ENCODE measurements at places on chromosomes 12 and 14. TPM values are rescaled to one million over a fixed set of nuclear protein-coding genes. Genes with fewer than 3 reads are reported as not detected.

- H3K27ac ChIP-seq: no peak overlapping the region
- peak; percentile 35 for DNase-seq
- H3K36me3 ChIP-seq: no peaks in the 10 kb centered on the region
- no peak overlapping the region for H3K4me3 ChIP-seq
Observed at GRCh38 chr12:102769323-102769916, 147.6 kb downstream of the PAH start.

DNA sequence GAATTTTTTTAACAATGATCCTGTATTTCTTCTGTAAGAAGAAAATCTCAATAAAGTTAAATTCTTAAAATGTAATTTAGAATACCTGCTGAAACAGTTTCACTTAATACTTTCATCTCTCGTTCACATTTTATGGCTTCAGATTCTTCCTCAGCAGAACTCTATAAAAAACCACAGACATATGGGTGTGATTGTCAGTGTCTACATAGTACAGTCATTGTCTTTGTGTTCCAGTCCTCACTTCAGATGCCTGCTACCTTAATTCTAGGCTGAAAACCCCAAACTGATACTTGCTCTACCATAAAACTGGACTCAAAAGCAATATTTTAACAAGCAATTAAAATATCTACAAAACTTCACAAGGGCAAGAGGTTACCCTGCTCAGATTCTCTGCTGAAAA, 71.8 kb downstream of the DNAI7 start:
- no peak overlapping the region for H3K27ac ChIP-seq
- H3K4me3 ChIP-seq: no peak overlapping the region
- H3K4me1 ChIP-seq: no peaks in the 10 kb centered on the region
- no peaks in the 10 kb centered on the region for H3K36me3 ChIP-seq
- H3K27me3 ChIP-seq: no peaks in the 10 kb centered on the region

DNA sequence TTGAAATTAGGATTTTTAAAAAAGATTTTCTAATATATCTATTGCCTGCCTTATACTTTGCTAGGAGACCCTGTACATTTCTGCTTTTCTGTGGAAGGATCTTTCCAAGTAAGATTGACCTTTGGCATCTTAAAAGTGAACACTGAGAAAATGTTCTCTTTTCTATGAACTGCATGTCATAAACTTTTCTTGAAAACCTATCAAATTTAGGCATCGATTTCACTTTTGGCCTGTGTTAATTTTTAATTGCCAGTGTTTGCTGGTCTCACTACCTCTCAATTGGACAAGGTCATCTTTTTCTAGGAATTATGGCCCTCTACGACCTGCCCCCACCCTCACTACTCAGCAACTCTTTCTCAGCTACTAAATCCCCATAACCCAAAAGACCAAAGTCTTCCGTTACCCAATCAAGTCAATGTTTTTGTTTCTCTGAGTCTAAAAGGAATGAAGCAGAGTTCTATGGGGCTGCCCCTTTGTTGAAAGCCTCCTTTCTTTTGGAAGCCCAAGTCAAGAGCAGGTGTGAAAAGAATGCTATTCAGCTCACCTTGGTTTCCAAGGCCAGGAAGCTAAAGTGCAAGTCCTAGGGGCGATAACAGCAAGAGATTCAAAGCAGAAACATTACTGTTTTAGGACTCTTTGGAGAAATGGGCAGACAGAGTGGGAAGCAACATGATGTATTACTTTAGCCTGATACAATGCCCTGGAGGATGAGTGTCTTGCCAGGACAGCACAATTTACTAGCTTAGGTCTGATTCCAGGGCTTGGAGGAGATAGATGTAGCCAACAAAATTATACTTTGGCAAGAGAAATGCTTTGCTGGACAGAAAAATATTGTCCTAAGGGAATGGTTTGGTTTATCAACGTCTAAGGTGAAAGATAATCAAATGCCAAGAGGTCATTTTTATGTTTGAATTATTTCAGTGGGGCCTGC, 55.0 kb downstream of the IGF1 start:
- H3K36me3 ChIP-seq: no peaks in the 10 kb centered on the region
- DNase-seq: no peak
- H3K4me1 ChIP-seq: peaks cover 11% of the 10 kb centered on the region
- no peak overlapping the region for H3K4me3 ChIP-seq

- peaks cover 34% of the 10 kb centered on the region for H3K4me1 ChIP-seq
- peak overlapping the region; percentile 14 for H3K27ac ChIP-seq
- peaks cover 57% of the 10 kb centered on the region for H3K36me3 ChIP-seq
Observed at GRCh38 chr14:99441157-99441870, 39.3 kb downstream of the SETD3 start.

- H3K27me3 ChIP-seq: no peaks in the 10 kb centered on the region
- H3K4me3 ChIP-seq: no peak overlapping the region
- no peaks in the 10 kb centered on the region for H3K4me1 ChIP-seq
- no peak for DNase-seq
- no peaks in the 10 kb centered on the region for H3K36me3 ChIP-seq
- no peak overlapping the region for H3K27ac ChIP-seq
Observed at GRCh38 chr12:87427770-87428169, 601.4 kb downstream of the C12orf50 start.

- no peak overlapping the region for H3K27ac ChIP-seq
- H3K4me3 ChIP-seq: no peak overlapping the region
- H3K36me3 ChIP-seq: peaks cover 26% of the 10 kb centered on the region
- H3K4me1 ChIP-seq: peaks cover 56% of the 10 kb centered on the region
Observed at GRCh38 chr12:54277823-54278276, 2.1 kb downstream of the CBX5 start.

- no peak for DNase-seq
- no peaks in the 10 kb centered on the region for H3K4me1 ChIP-seq
- H3K27ac ChIP-seq: no peak overlapping the region
Observed at GRCh38 chr12:95321516-95322246, 104.1 kb downstream of the VEZT start.

- DNase-seq: no peak
- H3K36me3 ChIP-seq: no peaks in the 10 kb centered on the region
- H3K27ac ChIP-seq: no peak overlapping the region
- H3K4me1 ChIP-seq: no peaks in the 10 kb centered on the region
Observed at GRCh38 chr14:33555710-33556350, 395.0 kb downstream of the EGLN3 start.

- H3K4me1 ChIP-seq: peaks cover 79% of the 10 kb centered on the region
- H3K4me3 ChIP-seq: peak overlapping the region; percentile 90
- peaks cover 6% of the 10 kb centered on the region for H3K36me3 ChIP-seq
- H3K27me3 ChIP-seq: peaks cover 15% of the 10 kb centered on the region
- no peak overlapping the region for H3K27ac ChIP-seq
Observed at GRCh38 chr12:111408116-111408440, 2.4 kb downstream of the SH2B3 start.

DNA sequence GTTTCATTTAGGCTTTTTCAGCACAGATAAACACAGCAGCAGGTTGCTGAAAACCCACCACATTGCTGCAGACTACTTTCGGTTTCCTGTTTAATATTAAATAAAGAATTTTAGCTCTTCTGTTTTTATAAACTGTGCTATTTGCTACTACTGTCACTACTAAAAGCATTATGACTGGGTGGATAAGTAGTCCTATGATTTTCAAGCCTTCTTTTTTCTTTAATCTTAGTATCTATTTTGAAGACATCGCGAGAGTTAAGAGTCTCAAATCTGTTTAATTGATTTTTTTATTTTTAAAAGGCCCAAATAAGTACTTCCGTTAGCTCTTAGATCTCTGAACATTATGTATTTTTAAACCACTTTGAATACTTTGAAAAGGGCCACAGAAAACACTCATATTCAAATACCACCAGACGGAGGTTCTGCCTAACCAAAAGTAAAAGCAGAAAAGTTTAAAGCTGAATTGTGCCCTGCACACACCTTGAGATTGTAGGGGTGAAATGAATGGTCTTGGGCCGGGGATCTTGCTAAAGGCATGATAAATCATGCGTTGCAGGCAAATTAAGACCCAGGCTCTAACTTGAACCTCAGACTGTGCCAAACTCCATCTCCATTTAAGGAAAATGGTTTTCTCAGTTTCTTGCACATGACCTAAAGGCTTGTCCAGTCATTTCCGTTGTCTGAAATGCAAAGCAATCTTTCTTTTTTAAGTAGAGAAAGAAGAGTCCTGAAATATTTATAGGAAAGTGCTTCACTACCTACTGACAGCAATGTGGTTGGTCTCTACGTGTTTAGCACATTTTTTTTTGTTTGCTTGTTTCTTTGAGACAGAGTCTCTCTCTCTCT, 13.6 kb upstream of the FOXN3 start:
- H3K4me3 ChIP-seq: peak overlapping the region; percentile 76
- peaks cover 15% of the 10 kb centered on the region for H3K36me3 ChIP-seq
- peak overlapping the region; percentile 95 for H3K27ac ChIP-seq
- DNase-seq: peak; percentile 48

DNA sequence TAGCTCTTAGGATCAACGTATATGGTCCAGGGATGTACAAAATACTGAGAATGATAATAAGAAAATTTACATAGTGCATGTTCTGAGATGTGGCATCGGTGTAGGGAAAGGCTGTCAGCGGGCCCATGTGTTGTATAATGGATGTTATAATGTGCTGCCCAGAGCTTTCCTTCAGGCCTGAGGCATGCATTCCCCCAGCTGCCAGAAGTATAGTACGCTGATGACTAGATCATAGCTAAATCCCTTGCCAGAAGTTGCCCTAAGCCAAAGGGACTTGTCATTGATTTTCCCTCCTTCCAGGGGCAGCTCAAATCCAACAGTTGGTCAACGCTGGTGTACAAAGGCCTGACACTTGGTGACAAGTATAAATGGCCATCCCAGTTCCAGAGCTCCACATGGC, 6.5 kb upstream of the OR11G2 start:
- no peaks in the 10 kb centered on the region for H3K27me3 ChIP-seq
- H3K27ac ChIP-seq: no peak overlapping the region
- H3K4me1 ChIP-seq: no peaks in the 10 kb centered on the region
- no peak for DNase-seq
- H3K36me3 ChIP-seq: no peaks in the 10 kb centered on the region

GRCh38 chr12:15868186-15868585, 14.0 kb upstream of the STRAP start:
- H3K36me3 ChIP-seq: no peaks in the 10 kb centered on the region
- DNase-seq: no peak
- H3K4me1 ChIP-seq: peaks cover 7% of the 10 kb centered on the region
- H3K27me3 ChIP-seq: peaks cover 20% of the 10 kb centered on the region
- no peak overlapping the region for H3K4me3 ChIP-seq
- H3K27ac ChIP-seq: no peak overlapping the region

GRCh38 chr12:90030726-90031125, 322.1 kb upstream of the ATP2B1 start:
- no peaks in the 10 kb centered on the region for H3K36me3 ChIP-seq
- peaks cover 11% of the 10 kb centered on the region for H3K4me1 ChIP-seq
- no peak overlapping the region for H3K27ac ChIP-seq
- H3K27me3 ChIP-seq: no peaks in the 10 kb centered on the region

DNA sequence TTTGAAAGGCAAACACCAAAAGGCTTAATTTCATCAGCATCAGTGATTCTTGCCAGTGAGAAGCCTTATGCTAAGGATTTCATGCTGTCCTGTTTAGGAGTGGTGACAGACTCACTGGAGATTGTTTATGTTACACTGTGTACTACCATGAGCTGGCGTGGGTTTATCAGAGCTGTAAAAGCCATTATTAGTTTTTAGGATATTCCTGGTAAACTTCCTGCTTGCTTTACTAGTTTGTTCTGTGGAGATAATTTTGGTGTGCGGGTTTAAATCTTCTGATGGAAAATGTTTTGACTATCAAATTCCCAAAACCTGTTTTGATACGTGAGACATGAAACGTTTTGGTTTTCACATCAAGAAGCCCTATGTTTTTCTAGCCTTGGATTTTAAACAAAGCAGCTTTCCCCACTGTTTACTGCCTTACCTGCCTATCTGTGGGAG, 15.2 kb downstream of the PPFIBP1 start:
- peaks cover 7% of the 10 kb centered on the region for H3K4me1 ChIP-seq
- no peak overlapping the region for H3K27ac ChIP-seq
- H3K27me3 ChIP-seq: peaks cover 12% of the 10 kb centered on the region

- no peak for DNase-seq
- H3K27me3 ChIP-seq: peaks cover 5% of the 10 kb centered on the region
- H3K4me3 ChIP-seq: no peak overlapping the region
- H3K4me1 ChIP-seq: no peaks in the 10 kb centered on the region
Observed at GRCh38 chr14:93707475-93707874, 80.8 kb downstream of the PRIMA1 start.

GRCh38 chr12:130427381-130427887, 89.7 kb downstream of the PIWIL1 start:
- H3K4me1 ChIP-seq: no peaks in the 10 kb centered on the region
- H3K27ac ChIP-seq: no peak overlapping the region
- H3K4me3 ChIP-seq: no peak overlapping the region
- H3K36me3 ChIP-seq: no peaks in the 10 kb centered on the region

GRCh38 chr12:59070322-59070933, 150.1 kb upstream of the LRIG3 start:
- no peaks in the 10 kb centered on the region for H3K36me3 ChIP-seq
- no peak overlapping the region for H3K4me3 ChIP-seq
- H3K4me1 ChIP-seq: no peaks in the 10 kb centered on the region
- DNase-seq: no peak

- H3K36me3 ChIP-seq: no peaks in the 10 kb centered on the region
- peak; percentile 32 for DNase-seq
- H3K4me1 ChIP-seq: peaks cover 8% of the 10 kb centered on the region
- no peak overlapping the region for H3K27ac ChIP-seq
Observed at GRCh38 chr14:51776102-51776894, 84.1 kb upstream of the GNG2 start.

DNA sequence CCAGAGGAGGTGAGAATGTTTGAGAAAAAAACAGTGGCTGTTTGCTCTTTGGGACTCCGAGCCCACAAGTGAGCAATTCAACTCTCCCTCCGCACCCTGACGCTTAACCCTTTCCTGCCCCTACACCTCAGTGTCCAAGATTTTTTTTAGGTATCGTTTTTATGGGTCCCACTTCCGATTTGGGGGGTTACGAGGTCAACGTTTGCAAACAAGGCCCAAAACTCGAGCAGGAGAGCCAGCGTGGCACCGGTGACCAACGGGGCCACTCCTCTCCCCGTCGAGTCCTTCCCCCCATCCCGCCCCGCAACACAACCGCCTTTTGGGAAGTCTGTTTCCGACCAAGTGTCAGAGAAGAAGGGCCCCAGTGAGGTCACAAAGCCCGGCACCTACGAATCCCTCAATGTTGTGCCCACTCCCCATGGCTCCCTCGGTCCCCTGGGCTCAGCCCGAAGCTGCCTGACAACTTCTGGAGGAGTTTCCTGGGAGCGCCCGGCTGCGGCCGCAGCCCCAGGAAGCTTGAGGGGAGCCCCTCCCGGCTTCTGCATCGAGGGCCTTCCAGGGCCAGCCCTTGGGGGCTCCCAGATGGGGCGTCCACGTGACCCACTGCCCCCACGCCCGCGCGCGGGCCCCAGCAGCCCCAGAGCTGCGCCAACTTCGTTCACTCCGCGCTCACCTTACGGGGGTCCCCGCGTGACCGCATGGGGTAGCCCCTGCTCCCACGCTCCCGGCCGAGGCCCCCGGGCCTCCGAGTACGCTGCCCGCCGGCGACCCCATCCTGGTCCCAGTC, 1.2 kb downstream of the CDK2AP1 start:
- H3K4me1 ChIP-seq: peaks cover 20% of the 10 kb centered on the region
- DNase-seq: no peak
- H3K27me3 ChIP-seq: no peaks in the 10 kb centered on the region
- no peaks in the 10 kb centered on the region for H3K36me3 ChIP-seq
- peak overlapping the region; percentile 54 for H3K27ac ChIP-seq

GRCh38 chr14:76829013-76829365, 2.8 kb downstream of the LRRC74A start:
- H3K27me3 ChIP-seq: peaks cover 16% of the 10 kb centered on the region
- H3K4me1 ChIP-seq: no peaks in the 10 kb centered on the region
- no peak for DNase-seq
- H3K27ac ChIP-seq: no peak overlapping the region
- H3K36me3 ChIP-seq: no peaks in the 10 kb centered on the region
- H3K4me3 ChIP-seq: no peak overlapping the region

Gene TAS2R43
- total RNA-seq: 0.63 TPM

Gene KRT71
- total RNA-seq: not detected

Gene DNAI7
- total RNA-seq: not detected

Gene C12orf54
- total RNA-seq: not detected

Gene TMPRSS12
- total RNA-seq: not detected

Gene BBOF1
- total RNA-seq: 1.3 TPM

Gene CLECL1
- total RNA-seq: 13.5 TPM

Gene OVCH1
- total RNA-seq: not detected

Gene REP15
- total RNA-seq: not detected

Measured in activated CD4-positive, alpha-beta memory T cell treated with anti-CD3 and anti-CD28 coated beads, Interleukin-2, amount 10 ng/mL, durations not matched to agents 7 days and 5 days (primary cell).